ENCODE measurements at places on chromosomes 4 and X.

DNA sequence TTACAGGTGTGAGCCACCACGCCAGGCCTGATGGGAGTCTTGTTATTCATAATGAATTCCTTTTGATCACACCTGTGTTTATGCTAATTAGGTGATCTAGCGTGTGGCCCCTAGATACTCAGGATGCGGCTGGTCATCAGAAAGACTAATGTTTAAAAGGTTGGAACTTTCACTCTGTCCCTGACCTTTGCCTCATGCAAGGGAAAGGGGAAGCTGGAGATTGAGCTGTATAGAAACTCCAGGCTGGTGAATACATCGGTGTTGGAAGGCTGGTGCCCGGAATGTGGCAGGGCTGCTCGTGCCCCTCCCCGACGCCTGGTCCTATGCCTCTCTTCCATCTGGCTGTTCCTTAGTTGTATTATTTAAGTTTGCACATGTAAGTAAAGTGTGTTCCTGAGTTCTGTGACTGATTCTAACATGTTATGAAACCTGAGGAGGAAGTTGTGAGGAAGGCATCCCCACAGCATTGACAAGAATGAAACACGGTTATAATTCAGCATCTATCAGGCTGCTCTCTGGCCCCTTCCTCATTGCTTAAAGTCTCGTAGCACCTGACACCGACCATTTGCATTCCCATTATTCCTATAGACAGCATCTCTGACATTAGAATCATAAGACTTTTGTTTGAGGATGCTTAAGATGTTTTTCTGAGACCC, 28.9 kb downstream of the CASP3 start:
- DNase-seq: no peak

DNA sequence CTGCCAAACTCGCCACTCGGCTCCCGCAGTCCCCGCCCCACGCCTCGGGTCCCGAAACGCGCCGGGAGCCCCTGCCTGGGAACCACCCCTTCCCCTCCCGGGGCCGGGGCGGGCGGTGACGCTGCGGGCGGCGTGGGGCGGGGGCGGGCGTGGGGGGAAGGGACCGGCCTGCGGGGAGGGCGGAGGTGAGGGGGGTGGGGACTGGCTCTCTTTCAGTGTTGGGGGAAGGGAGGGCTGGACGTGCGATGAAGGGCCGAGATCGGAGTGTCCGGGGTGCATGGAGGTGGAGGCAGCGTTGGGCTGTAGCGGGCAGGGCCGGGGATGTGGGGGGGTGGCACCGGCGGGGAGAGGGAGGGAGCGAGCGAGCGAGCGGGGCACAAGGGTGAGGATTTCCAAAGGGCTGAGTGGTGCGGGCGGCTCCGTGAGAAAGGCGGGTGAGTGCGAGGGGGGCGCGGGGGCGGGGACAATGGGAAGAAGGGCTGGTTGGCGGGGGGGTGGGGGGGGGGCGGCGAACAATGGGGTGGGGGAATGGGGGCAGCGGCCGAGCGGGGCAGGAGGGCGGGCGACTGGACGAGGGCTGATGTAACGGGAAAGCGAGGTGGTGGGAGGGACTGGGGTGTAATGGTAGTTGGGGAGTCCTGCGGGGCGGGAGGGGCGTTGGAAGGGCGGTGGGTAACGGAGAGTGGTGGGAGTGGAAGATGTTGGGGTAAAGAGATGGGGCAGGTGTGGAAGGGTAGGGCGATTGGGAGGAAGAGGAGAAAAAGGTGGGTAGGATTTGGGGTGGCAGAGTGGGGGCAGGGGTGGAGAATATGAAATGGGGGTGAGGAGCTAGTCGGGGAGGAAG, 578 bp downstream of the DCUN1D4 start:
- peak; percentile 46 for DNase-seq

GRCh38 chr4:47135210-47135609, 103.8 kb downstream of the GABRB1 start:
- no peak for DNase-seq

DNA sequence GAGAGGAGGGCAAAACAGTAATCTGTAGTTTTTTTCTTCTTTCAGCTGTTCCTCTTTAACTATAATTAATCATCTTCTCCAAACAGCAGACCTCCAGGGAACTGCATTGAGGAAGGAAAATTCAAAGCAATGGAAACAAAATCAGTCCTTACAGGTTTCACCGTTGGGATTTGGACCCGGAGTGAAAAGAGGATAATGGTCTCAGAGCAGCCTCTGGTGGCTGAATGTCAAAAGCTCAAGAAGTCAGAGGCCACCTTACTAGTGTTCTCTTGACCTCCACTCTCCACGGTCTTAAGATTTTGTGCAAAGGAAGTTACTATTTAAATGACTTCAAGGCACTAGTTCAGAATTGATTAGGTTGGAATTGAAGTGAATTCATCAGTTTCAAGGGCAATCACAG, 16.0 kb upstream of the MID1 start:
- DNase-seq: no peak

GRCh38 chr4:93865650-93866049, 37.1 kb downstream of the ATOH1 start:
- DNase-seq: no peak

DNA sequence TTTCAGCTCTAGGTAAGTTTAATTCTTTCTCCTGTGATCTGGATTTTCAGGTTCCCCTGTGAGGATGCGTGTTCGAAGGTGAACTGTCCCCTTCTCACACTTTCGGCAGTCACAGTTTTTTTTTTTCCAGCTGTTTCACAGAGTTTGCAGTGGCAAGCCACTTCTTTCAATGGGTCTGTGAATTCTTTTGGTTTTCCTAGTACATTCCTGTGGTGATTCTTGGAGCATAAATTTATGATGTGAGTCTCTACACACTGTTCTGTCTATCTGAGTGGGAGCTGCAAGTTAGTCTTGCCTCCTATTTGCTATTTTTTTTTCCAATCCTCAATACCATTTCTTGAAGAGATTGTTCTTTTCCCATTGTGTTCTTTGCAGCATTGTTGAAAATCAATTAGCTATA, 595.5 kb downstream of the RAPGEF2 start:
- DNase-seq: no peak

DNA sequence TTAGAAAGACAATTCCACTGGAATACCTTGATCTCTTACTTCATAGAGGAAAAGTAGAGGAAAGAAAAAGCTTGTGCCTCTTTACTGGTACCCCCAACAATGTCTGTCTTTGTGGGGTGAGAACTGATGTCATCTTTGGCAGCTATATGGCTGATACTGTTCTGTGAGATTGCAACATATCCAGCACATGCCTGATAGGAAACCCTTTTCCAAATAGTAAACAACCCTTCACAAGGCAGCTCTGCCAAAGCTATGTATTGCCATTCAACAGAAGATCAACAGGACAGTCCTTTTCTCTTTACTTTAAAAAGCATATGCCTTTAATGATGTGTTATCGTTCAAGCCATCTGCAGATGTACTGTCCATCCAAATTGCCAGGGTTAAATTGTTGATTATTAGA, 105.9 kb downstream of the IL1RAPL1 start:
- no peak for DNase-seq

- no peak for DNase-seq
These were observed 127.4 kb downstream of the SH3RF1 start for GRCh38 chr4:169143335-169143734.

DNA sequence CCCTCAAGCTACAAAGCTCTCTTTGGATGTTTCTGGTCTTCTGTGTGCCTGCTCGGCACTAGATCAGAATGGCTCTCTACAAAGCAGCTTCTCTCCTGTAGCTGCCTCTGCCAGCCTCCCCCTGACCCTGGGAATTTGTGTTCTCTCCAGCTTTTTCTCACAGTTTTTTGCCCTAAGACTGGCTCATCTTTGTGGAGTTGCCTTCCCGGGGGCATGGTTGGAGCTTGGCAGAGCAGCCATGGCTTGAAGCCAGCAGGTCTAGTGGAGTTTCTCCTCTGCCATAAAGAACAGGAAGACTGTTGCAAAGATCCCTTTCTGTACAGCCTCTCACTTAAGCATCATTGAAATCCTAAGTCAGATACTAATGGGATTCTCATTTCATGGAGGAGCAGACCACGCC, 163.3 kb upstream of the MAMLD1 start:
- DNase-seq: no peak

DNA sequence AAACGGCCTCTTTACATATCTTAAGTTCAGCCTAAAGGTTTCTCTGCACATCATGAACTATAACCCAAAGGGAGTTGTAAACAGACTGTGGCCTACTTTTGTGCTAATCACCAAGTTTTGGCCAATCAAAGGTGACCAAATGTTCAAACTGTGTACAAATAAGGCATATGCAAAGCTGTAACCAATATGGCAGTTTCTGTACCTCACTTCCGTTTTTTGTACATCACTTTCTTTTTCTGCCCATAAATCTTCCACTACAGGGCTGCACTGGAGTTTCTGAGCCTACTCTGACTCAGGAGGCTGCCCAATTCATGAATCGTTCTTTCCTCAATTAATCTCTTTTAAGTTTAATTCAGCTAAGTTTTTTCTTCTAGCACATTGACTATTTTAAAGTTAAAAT, 318.7 kb downstream of the SLC7A11 start:
- DNase-seq: no peak

All from GDM1 (cell line).